ENCODE measurements at places on chromosomes 2 and 18. TPM values are rescaled to one million over a fixed set of nuclear protein-coding genes. Genes with fewer than 3 reads are reported as not detected.

CFAP65 gene
- total RNA-seq = not detected

PTPRN gene
- total RNA-seq = not detected

CCDC85A gene
- total RNA-seq = 0.17 TPM

CXCR1 gene
- 1.1 TPM for total RNA-seq

ZC3H15 gene
- total RNA-seq = 53.5 TPM

COL6A3 gene
- 7.2 TPM for total RNA-seq

PLGLB1 gene
- 0.85 TPM for total RNA-seq

VIT gene
- 0.67 TPM for total RNA-seq

RBFA gene
- total RNA-seq = 29.3 TPM

DLX1 gene
- total RNA-seq = 1.9 TPM

ABCB11 gene
- total RNA-seq = not detected

SCG2 gene
- total RNA-seq = not detected

GKN1 gene
- total RNA-seq = not detected

DNA sequence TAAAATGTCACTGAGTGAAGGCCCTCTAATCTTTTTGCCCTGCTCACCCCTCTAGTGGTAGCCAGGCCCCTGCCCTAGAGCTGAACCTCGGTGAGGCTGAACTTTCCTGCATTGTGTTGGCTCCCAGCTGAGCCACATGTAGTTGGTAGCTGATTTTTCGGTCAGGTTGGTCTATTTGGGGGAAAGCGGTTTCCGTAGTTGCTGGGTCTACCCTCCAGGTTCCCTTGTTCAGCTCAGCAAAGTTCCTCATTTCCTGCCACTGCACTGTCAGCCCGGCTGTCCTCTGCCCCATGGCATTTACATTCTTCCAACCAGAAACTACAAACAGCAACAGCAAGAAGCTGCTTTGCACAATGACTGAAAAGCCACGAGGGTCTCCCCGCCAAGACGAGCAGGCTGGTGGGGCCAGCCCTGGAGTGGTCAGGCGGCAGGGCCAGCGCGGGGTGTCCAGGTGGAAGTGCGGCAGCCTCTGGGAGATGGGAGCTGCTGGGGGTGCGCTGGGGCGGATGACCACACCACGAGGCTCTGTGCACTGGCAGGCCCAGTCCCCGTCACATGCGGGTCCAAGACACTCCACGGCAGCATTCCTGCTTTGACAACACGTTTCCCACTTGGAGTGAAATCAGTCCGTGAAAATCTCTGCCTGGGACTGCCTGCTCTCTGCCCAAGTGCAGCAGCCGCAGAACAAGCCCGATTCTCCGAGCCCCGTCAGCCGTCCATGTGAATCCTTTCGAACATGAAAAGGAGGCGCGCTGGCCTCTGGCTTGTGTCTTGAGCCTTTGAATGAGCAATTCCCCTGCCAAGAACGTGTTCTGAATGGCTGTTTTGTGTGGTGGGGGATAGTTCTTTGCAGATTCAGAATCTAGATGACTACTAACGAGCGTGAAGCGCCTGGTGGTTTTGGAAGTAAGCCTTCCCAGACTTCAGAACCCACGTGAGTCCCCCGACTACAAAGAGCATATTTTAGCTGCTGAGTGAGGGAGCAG is 159.4 kb downstream of the ASB1 start:
- no peak for DNase-seq

- DNase-seq = no peak
Observed at GRCh38 chr2:163462993-163463392, 272.8 kb downstream of the FIGN start.

GRCh38 chr2:207960090-207960489 is 65.2 kb downstream of the PLEKHM3 start:
- no peak for DNase-seq

GRCh38 chr2:68031542-68032160 is 31.2 kb downstream of the C1D start:
- peak; percentile 48 for DNase-seq

GRCh38 chr18:5876891-5877290 is 18.4 kb downstream of the TMEM200C start:
- no peak for DNase-seq

- DNase-seq = no peak
Observed at GRCh38 chr18:79741362-79741700, 56.4 kb upstream of the KCNG2 start.

DNA sequence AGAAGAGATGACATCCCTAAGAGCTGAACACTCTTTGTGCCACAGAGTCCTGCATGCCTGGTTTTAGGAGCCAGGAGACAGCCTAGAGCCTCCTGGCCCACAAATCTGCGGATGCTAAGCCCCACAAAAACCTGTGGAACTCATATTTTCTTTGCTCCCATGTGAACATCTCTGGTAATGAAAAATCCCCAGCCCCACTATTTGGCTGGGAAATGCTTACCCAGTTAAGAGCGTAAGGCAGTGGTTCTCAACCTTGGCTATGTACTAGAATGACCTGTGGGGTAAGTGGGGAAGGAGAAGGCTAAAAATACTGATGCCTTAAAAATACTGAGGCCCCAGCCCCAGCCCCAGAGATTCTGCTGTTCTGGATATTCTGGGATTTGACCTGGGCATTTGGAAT is 208.1 kb downstream of the EN1 start:
- DNase-seq = no peak

- DNase-seq = no peak
Observed at GRCh38 chr2:133837441-133838094, 269.3 kb upstream of the NCKAP5 start.

- no peak for DNase-seq
Observed at GRCh38 chr18:41693008-41693407, 262.0 kb upstream of the PIK3C3 start.

DNA sequence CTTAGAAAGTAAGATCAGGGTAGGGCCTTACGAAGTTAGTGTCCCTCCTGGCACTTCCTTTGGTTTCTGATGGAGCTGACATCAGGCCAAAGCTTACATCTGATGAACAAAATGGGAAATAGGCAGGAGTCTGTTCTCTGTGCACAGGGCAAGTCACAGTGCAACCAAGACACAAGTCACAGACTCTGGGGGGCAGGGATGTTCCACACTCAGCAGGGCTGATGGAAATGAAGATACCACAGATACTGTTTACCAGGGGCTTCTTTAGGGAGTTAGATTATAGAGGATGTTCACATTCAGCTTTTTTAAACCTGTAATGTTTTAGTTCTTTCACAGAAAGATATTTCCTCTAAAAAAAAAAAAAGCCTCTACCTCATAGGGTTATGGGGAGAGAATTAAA is 106.2 kb upstream of the EPC2 start:
- no peak for DNase-seq

- DNase-seq = no peak
Observed at GRCh38 chr18:4241090-4241617, 214.0 kb downstream of the DLGAP1 start.

- no peak for DNase-seq
Observed at GRCh38 chr2:171459498-171459897, 25.5 kb downstream of the DCAF17 start.

- DNase-seq = no peak
Observed at GRCh38 chr2:52929412-52929811, 838.2 kb upstream of the CHAC2 start.

DNA sequence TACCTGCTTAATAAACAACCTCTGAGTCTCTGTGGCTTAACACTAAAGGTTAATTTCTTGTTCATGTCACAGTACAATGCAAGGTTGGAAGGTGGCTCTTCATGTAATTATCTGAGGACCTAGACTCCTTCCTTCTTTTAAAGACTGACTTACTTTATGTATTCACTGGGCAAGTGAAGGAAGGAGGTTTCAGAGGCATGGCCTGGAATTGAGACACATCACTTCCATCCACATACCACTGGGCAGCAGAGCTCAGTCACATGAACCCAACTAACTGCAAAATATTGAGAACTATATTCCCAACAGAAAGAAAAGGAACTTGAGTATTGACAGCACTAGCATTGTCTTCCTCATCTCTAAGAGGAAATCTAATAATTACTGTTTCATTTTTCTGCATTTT is 57.5 kb upstream of the FN1 start:
- no peak for DNase-seq

DNA sequence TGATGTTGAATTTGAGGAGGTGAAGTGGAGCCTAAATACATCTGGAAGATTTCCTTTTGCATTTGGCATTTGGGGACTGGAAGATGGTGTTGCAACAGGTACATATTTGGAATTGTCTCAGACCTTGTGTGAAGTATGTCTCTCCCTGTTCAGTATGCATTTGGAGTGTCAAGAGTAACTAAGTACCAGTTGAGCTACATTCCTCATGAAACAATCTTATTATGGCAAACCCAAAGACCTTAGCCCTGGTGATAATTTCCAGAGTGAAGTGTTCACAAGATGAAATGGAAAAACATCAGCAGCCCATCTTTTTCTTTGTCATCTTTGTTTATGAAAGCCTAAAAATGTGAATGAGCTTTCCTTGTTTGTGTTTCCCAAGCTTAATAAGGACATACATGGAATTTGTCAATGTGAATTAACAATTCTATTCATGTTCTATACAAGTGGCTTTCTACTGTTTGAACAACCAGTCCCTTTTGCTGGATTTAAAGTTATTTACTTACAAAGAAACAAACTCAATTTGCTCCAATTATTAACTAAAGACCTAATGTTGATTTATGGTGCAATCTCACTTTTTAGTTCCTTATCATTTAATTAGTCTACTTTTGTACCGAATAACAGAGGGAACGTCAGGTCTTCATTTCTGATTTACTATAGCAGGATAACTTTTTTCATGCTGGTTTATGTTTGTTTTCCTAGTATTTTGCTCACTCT is 42.1 kb upstream of the PPP1R1C start:
- no peak for DNase-seq

GRCh38 chr2:26675651-26676255 is 16.8 kb upstream of the KCNK3 start:
- no peak for DNase-seq

DNA sequence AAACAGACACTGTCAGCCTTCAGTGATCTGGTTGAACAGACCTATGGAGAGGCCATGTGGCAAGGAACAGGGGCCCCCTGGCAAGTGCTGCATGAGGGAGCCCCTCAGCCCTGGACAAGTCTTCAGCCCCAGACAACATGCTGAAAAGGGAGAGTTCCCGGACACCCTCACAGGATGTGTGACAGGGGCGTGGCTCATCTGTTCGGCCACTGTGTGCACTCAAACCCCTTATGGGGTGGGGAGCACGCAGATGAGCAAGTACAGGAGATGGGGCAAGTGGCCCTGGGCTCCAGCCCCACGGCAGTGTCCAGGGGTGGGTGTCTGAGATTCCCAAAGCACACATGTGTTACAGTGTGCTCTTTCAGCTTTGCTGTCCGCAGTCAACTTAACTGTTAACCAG is 35.4 kb upstream of the MPPE1 start:
- DNase-seq = no peak

DNA sequence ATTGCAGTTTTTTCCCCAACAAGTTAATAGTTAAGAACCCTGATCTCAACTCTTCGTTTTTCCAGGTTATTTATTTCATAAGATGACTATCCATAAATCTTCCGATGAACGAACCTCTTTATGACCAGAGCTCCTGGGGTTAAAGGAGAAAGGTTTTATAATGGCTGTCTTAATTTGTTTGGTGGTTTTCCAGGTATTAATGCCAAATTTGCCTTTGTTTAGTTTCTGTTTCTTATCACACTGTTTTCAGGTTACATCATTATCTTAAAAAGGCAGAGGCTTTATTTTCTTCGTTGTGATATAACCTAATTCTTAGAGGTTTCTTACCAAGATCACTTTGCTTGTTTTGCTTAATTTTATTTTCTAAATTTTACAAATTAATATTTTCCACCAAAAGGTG is 10.1 kb downstream of the ZNF638 start:
- DNase-seq = no peak

GRCh38 chr2:106960683-106961161 is 74.8 kb upstream of the ST6GAL2 start:
- no peak for DNase-seq

GRCh38 chr2:128641421-128642080 is 322.9 kb upstream of the HS6ST1 start:
- DNase-seq = no peak

GRCh38 chr18:48862678-48863270 is 88.0 kb downstream of the SMAD7 start:
- DNase-seq = no peak

- no peak for DNase-seq
Observed at GRCh38 chr2:125313806-125314205, 1288.7 kb downstream of the CNTNAP5 start.

GRCh38 chr2:209395229-209395628 is 28.6 kb upstream of the MAP2 start:
- DNase-seq = no peak

- DNase-seq = no peak
Observed at GRCh38 chr18:48792611-48793380, 158.0 kb downstream of the SMAD7 start.

DNA sequence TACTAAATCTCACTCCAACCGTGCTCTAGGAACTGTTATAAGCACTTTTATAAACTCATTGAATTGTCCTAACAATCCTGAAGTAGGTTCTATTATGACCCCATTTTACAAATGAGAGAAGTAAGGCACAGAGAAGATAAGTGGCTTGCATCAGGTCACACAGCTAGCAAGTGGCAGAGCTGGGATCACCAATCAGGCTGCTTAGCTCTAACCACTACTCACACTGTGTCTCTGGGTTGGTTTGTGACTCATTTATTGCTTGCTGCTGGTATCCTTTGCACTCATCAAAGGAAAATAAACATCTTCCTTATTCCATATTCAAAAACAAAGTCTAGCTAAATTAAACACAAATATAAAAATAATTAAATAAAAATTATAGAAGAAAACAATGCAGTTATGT is 42.5 kb upstream of the IL1R2 start:
- peak; percentile 43 for DNase-seq

- DNase-seq = no peak
Observed at GRCh38 chr2:19818039-19818438, 83.7 kb downstream of the TTC32 start.

GRCh38 chr2:1925928-1926327 is 181.6 kb upstream of the PXDN start:
- DNase-seq = no peak

DNA sequence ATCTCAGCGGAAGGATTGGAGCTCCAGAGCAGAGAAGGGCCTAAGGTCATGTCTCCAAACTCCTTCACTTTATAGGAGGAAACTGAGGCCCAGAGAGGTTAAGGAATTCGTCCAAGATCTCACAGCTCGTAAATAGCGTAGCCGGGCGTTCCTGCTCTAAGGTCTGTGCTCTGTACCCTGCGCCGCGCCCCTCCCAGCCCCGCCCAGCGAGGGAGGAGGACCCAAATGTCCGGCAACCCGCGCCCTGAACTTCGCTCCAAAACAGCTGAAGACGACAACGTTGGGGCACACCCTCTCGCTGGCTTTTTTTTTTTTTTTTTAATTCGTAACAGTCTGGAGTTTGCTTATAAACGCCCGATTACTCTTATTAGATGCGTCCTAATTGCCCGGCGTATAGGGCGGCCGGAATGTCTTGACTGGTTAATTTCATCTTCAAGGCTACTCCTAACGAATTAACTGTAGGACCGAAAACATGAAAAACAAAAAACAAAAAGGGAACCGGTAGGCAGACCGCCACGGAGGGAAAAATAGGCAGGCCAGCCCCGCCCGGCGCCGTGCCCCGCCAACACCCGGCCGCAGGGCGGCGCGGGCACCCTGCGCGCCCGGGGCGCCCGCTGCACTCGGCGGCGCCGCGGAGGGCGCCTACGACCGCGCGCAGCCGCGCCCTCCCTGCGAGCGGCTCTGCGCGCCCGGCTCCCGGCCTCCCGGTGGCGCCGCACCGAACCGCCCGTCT is 928 bp upstream of the FOSL2 start:
- DNase-seq = peak; percentile 84

- DNase-seq = no peak
Observed at GRCh38 chr18:22132258-22132657, 37.1 kb upstream of the GATA6 start.
